ENCODE measurements at places on chromosomes 12 and 14.

DNA sequence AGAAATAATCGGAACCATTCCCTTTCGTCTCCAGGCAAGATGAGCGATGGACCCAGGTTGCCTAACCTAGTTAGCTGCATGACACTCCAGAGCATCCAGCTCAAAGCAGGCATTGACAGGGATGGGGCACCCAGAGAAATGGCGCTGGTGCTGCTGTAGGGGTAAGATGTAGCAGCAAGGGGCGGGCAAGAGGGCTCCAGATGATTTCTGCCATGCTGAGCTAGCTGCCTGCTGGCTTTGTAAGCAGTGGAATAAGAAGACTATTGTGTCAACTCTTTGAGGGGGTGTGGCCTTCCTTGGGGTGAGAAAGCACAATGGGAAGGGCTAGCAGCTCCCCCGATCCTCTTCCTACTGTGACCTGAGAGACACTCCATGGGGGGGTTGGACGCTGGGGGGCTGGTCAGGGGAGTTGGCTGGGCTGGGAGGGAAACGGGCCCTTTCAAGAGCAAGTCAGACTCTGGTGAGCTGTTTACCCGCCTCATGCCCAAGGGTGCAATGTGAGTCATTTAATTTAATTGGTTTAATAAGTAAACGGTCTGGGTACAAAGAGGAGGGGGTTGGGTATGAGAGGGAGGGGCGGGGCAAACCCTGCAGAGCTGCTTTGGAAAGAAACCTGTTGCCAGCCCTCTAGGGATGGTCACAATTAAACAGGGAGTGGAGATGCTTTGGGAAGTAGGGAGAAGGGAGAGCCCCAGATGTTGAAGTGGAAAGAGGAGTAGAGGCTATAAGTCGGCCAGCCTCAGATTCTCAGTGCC is 50.5 kb downstream of the B4GALNT3 start:
- no peak for DNase-seq

DNA sequence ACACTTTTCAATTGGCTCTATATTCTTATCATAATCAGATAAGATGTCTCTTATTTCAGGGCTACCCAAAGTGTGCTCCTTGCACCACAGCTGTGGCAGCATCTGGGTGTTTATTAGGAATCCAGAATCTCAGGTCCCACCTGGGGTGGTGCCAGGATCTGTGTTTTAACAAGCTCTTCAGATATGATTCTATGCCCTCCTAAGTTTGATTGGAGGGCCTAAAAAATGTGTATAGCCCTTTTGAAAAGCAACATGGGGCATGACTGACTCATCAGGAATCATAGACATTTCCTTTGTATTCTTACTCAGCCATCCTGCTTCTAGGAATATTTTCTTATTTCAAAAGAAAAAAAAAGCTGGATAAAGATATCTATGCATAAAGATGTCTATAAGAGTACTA is 103.1 kb downstream of the HELB start:
- DNase-seq, result no peak

GRCh38 chr14:74579447-74580274 is 32.4 kb downstream of the LTBP2 start:
- DNase-seq, result peak; percentile 62

GRCh38 chr14:103549361-103550311 is 12.8 kb downstream of the BAG5 start:
- DNase-seq, result no peak

DNA sequence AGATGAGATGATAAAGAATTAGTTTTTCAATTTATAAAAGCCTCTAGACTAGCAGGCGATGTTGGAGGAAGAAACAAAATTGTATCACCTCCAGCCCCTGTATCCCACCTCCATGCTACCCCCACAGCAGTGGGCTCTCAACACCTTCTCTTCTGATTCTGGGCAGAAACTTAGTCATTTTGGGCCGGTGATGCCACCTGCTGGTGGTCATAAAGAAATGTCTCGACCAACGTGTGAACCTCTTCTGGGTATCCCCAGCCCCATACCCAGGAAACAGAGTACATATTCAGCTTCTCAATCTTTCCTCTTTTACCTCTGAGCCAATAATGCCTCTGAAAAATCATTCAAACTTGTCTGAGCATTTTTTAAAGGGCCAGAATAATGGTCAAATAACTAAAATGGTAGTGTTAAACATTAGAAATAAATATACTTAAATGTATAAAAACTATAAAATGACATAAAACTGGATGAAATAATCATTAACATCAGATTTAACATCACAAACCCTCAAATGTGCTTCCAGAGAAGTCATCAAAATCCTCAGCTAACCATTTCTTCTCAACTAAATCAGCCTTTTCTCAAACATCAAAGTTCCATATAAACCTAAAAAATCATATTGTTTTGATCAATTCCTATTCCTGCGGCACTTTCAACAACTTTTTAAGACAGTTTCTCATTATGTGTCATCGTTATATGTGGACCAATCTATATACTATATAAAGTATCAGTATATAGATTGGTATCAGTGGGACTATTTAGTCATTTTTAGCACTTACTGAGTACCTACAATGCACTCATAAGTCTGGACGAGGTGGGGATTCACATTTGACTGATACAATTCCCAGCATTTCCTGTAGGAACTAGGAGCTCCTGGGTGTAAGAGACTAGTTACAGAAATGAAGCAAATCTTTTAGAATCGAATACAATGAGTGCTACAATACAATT is 69.4 kb downstream of the ATXN2 start:
- peak; percentile 71 for DNase-seq

- DNase-seq, result no peak
These were observed 177.2 kb upstream of the NPAS3 start for GRCh38 chr14:32761381-32761968.

GRCh38 chr12:16763901-16764300 is 157.9 kb upstream of the LMO3 start:
- DNase-seq, result no peak

- DNase-seq, result no peak
These were observed 565.8 kb upstream of the ATP2B1 start for GRCh38 chr12:90274407-90274806.

- DNase-seq, result no peak
These were observed 146.1 kb upstream of the NOS1 start for GRCh38 chr12:117507548-117507947.

GRCh38 chr12:40286583-40286982 is 61.8 kb downstream of the LRRK2 start:
- DNase-seq, result no peak

- no peak for DNase-seq
These were observed 174.0 kb upstream of the MYL2 start for GRCh38 chr12:111094157-111095010.

DNA sequence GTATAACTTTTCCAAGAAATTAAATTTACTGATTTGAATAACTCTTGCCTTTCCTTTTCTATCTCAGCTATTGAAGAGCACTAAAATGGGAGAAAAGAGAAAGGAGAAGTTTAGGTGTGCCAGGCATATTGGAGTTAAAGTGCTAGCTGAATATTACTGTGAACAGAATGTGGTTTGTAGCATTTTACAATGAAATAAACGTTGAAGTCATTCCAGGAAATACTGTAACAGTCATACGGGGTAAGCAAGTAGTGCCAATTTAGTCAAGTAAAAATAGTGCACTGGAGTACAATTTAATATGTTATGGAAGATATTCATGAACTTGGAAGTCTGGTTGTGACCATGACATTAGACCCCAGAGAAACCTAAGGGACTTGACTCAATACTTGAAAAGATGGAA is 62.1 kb downstream of the E2F7 start:
- no peak for DNase-seq

GRCh38 chr12:108772247-108772646 is 40.9 kb upstream of the CORO1C start:
- no peak for DNase-seq

- DNase-seq, result peak; percentile 54
These were observed 237.6 kb downstream of the SLC41A2 start for GRCh38 chr12:104720339-104721038.

DNA sequence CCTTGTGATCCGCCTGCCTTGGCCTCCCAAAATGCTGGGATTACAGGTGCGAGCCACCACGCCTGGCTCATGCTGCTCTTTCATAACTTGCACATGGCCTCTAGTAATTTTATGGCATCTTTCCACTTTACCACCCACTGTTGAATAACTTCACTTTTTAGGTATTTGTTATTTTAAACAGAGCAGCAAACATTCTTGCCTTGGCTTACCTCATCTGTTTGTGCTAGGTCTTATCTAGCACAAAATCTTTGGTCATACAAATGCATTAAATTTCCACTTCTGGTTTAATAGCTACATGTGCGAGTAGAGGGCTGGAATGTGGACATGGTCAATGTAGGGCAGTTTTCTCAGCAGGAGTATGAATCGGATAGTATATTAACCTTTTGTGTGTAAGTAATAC is 38.8 kb upstream of the ATF7IP start:
- DNase-seq, result no peak

GRCh38 chr12:106321139-106321850 is 18.8 kb downstream of the TCP11L2 start:
- no peak for DNase-seq

- DNase-seq, result peak; percentile 96
These were observed 133.4 kb downstream of the KICS2 start for GRCh38 chr12:64088431-64089349.

- no peak for DNase-seq
These were observed 65.4 kb upstream of the TBPL2 start for GRCh38 chr14:55505846-55506245.

DNA sequence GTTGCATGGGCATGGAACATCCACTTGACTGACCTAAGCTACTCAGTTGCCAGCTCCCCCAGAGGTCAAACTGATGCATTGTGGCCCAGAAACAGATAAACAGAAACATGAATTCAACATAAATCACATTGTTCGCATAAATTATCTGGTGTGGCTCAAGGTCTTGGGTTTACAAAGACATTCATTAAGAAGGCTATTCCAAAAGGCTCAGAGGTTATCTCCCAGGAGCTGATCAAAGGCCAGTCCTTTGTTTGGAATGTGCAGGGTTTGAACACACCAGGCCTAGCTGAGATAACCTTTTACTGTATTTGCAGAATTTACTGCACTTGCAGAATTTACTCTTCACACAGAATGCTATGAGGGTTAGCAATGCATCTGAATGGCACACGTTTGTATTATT is 96.4 kb upstream of the DCD start:
- DNase-seq, result no peak

- no peak for DNase-seq
These were observed 447.6 kb downstream of the NRXN3 start for GRCh38 chr14:78617735-78618134.

DNA sequence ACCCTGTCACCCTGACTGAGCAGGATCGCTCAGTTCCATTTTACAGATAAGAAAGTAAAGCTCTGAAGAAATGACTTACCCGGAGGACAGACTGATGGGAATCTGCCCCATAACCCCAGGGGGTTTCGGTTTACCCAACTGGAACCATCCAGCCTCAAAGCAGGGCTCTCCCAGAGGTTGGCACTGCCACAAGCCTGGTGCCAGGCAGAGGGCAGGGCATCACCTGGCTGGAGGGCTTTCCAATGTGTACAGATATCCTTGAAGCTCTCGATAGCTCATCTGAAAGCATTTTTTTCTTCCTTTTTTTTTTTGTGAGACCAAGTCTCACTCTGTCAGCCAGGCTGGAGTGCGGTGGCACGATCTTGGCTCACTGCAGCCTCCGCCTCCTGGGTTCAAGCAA is 33.2 kb downstream of the STON2 start:
- DNase-seq, result no peak

- DNase-seq, result peak; percentile 80
These were observed 9.0 kb downstream of the ARHGDIB start for GRCh38 chr12:14952299-14952921.

DNA sequence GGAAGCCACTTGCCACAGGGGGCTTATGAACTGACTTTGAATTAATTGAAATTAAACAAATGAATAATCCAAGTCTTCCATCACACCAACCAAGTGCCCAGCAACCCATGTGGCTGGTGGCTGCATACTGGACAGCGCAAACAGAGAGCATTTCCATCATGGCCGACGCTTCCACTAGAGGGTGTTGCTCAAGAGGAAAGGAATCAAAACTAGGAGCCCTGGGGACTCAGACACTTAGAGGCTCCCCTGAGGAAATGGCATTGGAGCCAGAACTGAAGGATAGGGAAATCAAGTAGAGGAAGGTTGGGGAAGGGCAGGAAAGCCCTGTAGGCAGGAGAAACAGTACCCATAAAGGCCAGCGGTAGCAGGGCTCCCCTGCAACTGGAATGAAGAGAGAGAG is 50.6 kb upstream of the NUAK1 start:
- no peak for DNase-seq

- DNase-seq, result no peak
These were observed 26.2 kb upstream of the ANKLE2 start for GRCh38 chr12:132787877-132788276.

DNA sequence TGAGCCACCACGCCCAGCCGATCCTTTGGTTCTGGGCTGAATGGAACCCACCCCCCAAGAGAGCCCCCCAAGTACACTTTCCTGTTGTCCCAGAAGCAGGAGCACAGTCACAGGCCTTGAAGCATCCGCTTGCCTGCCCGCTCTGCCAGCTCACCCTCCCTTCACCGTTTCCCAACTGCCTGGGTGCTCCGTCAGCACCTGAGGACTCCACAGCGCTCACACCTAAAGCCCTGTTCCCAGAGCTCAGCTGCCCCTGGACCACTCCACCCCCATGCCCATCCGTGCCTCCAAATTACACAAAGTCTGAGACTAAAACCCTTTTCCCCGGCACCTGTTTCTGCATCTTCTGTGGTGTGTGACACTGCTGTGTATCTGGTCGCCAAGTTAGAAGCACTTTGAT is 44.3 kb upstream of the TRAF3 start:
- no peak for DNase-seq
